ENCODE measurements at places on chromosomes 6 and 20.

DNA sequence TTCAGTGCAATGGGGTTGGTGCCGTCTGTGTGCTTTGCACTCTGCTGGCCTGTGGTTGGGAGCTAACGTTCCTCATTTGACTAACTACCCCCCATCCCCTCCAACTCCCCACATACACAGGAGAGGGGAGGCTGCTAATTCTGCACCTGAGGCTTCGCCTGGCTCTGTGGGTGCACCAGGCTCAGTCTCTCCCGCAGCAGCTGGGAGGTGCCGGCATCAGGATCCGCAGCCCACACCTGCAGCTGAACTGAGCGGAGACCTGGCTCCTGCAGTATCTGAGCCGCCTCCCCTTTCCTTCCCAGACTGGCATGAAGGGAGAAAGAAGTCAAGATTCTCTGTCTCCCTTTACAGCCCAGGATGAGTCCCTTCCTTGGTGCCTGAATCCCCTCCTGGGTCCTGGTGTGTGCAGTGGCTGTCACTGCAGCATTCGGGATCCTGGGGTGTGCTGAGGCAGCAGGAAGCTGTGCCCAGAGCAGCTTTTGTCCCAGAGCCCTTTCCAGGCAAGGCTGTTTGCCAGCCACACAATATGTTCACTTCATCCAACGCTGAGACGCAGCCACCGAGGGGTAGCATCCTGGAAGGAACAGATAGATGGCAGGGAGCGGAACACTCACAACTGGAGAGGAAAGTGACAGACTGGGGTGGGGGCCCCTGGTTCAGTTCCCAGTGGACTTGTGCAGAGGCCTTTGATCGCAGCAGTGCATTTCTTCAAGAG is 70.2 kb downstream of the CDH4 start:
- DNase-seq = no peak

- no peak for DNase-seq
These were observed 71.8 kb upstream of the CENPW start for GRCh38 chr6:126268092-126268491.

GRCh38 chr6:166398348-166398747 is 15.6 kb upstream of the MPC1 start:
- DNase-seq = no peak

DNA sequence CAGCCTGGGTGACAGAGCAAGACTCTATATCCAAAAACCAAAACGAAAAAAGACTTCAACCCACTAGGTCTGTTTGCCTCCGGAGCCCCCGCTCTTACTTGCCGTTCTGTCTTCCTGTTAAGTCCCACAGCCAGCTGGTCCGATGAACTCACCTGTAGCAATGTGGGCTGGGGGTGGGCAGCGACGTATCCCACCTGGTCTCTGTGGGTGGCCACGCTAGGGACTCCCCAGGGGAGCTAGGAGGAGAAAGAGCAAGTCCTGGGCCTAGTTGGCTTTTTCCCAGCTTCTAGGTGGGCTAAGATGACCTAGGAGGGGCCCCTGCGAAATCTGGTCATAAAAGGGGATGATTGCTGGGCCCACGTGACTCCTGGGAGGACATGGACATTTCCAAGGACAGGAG is 166.0 kb upstream of the KCNG1 start:
- no peak for DNase-seq

- DNase-seq = no peak
These were observed 498.3 kb upstream of the SULF2 start for GRCh38 chr20:48283470-48284110.

- DNase-seq = no peak
These were observed 30.7 kb downstream of the PMEPA1 start for GRCh38 chr20:57679113-57679512.

DNA sequence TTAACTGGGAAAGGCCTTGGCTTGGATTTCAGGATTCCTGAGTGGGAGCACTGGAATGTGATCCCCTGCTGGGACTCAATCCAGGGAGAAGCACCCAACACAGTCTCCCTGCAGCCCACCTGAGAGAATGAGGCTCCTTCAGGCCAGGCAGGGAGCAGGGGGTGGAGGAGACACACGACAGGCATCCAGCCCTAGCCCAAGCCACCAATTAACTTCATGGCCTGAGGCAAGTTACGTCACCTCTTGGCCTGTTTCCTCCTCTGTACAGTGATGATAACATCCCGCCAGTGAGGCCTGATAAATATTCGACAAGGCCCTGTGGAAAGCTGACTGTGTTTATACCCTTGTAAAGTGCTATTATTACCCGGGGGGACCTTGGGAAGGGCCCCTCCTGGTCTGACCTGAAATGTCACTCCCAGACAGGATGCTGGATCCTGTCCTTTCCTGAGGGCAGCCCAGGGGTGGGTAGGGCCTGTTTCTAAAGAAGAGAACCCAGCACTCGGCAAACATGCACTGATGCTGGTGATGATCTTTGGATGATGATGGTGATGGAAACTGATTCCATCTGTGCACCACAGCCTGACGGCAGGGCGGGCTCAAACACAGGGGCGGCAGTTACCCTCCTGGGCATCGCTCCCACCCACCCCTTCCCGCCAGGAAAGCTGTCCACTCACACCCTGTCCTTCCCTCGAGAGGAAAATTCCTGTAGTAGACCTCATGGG is 12.4 kb downstream of the FRS3 start:
- no peak for DNase-seq

- DNase-seq = peak; percentile 46
These were observed 193.2 kb upstream of the SALL4 start for GRCh38 chr20:51995551-51995951.

DNA sequence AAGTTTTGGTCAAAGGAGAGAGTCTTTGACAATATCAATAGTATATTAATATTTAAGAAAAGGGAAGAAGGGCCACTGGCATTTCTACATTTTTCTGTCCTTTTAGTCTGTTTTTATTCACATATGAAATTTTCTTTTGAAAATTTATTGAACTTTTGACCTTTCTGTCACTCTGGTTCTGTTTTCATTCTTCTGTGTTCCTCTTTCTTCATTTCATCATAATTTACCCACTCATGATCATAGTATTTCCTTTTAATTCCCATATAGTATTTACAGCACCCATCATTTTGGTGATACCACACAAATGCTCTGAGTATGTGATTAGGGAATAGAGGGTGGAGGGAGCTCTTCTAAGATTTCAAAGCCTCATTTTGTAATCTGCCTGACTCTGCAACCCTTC is 142.8 kb downstream of the GJA1 start:
- no peak for DNase-seq

DNA sequence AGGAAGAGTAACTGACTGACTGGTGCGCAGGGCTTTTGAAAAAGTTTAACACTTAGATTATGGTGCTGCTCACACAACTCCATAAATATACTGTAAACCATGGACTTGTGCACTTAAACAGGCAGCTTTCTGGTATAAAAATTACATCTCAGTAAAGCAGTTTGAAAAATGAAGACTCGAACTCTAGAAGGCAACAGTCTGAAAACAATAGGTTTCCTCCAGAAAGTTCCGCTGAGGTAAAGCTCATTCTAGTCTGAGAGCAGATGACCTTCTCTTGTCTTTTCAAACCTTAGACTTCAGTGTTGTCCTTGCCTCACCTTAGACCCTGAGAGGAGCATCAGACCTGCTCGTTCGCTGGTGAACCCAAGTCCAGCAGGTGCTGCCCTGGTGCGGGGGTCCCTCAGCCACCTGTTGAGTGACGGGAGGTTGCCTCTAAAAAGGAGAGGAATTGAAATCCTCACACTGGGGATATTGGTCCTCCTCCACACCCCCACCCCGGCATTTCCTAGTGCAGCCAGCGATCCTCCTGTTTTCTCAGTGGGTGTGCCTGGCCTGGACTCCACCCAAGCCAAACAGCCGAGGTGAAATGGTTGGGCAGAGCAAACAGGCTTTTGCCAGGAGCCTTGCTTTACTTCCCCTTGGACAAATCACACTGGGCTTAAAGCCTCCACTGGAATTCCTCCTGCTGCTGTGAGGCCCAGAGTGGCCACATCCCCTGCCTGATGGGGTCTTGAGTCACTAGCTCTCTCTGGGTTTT is 14.7 kb upstream of the PYGB start:
- DNase-seq = no peak

DNA sequence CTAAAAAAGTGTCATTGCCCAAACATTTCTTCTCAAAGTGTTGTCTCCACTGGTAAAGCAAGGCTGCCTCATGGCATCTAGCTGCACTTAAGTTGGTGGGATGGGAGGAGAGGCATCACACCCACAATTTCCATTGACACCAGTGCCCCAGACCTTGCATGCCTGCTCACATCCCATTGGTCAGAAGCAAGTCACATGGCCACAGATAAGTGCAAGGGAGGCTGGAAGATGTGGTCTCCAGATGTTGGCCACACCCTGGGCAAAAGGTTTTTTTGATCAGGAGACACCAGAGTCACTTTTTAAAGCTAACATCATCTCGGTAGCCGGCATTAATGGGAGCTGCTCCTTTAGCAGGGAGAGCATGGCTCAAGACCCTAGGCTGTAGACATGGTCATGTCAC is 157.1 kb upstream of the CST7 start:
- no peak for DNase-seq

GRCh38 chr6:53461696-53462095 is 83.2 kb downstream of the GCLC start:
- DNase-seq = no peak

- peak; percentile 11 for DNase-seq
These were observed 780.3 kb downstream of the PHF3 start for GRCh38 chr6:64415926-64416325.

- DNase-seq = no peak
These were observed 46.2 kb downstream of the ADNP start for GRCh38 chr20:50885068-50885467.

DNA sequence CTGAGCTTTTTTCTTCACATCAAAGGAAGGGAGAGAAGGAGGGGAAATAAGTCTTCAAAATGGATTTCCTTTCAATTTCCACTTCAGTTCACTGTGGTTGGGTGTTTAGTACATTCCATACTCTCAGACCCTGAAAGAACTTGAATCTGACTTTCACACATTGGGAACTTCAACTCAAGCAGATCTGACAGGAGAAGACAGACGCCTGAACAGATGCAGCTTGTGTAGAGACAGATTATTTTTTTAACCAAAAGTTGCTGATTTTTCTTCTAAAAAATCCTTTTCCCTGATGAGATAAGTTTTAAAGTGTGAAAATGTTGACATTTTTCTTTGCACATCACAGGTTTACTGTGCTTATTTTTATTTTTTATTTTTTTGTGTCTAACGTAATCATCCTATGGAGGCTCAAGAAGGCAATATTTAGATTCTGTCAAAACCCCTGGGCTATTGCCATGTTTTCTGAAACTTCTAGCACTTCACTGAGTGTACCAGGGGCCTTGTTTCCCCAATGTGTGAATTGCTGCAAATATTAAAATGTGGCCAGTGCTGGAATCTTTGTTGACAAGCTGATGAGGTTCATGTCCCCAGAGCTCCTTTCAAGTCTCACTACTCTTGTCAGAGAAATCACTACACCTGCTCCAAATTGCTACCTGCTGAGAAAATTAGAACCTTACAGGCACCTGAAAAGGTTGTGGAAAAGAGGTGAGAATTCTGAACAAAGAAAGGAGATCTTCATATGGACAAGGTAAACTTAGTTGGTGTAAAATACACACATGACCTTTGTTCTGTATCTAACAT is 214.8 kb upstream of the BTBD3 start:
- DNase-seq = no peak

GRCh38 chr20:37961066-37961465 is 58.1 kb downstream of the VSTM2L start:
- no peak for DNase-seq

DNA sequence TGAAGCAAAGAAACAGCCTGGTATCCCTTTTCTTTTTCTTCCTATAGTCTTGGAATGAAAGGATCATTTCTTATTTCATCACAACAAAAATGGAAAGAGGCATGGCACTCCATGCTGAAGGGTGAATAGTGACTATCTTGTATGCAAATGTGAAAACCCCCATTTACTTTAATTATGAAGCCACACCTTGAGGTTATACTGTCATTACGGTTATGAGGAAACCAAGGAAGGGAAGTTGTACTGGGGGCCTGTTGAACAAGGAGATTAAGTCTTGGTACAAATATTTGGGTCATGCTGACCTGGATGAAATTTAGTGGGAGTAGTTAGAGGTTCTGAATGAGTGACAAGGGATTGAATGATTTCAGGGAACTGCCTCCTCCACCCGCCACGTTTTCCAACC is 8.7 kb upstream of the STXBP5 start:
- DNase-seq = no peak

DNA sequence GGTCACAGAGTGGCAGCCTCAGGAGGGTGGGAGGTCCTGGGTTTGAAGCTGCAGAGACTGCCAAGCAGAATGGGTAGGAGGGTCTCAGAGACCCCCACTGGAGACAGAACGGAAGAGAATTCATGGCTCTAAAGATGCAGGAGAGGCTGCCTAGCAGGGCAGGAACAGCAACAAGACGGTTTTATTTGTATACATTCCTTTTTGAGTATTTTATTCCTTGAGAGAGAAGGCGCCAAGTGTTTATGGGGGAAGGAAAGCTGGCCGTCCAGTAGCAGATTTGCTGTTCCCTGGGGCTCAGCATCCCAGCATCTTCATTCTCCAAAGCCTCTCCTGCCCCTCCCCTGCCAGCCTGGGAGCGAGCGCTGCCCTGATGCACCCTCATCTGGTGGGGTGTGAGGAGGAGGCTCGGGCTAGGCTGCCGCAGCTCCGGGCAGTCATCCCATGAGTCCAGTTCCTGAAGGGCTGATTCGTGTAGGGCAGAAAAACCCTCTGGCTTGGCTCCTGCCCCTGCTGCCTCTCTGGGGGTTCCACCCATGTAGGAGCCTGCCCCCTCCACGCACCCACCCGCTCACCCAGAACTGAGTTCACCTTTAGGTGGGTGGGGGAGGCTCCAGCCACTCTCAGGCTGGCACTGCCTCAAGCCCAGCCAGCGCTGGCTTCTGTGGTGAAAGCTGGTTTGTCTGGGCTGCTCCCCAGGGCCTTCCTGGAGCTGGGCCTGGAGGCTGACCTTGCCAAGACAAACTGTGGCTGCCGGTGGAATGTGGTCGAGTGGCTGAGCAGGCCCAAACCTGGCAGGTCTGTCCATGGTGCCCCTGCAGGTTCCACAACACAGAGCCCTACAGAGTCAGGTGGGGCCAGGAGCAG is 32.4 kb downstream of the CPXM1 start:
- DNase-seq = no peak

GRCh38 chr20:19958219-19958618 is 58.9 kb upstream of the NAA20 start:
- no peak for DNase-seq

- DNase-seq = no peak
These were observed 68.9 kb downstream of the MAN1A1 start for GRCh38 chr6:119280668-119281067.

DNA sequence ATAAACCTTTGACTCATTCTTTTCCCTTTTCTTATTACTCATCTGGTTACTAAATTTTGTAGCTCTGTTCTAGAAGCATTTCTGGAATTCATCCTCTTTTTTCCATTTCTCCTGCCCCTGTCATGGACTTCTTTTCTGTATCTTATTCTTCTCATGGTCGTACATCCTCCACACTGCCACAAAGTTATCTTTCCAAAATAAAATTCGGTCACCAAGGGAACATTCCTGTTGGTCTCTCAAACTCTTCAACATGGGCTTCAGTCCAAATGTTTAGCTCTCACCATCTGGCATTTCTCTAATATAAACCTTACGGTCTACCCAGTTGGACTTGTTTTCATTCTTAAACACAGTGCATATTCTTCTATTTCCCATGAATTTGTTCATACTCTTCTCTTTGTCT is 428.8 kb upstream of the ID4 start:
- no peak for DNase-seq
